Hematopoietic multipotent progenitor cell treated with erythropoietin and hydrocortisone succinate and interleukin-3 and kit ligand, for 6 days (in vitro differentiated cells): ENCODE measurements at places on chromosomes 2 and 18.
A peak's percentile ranks its signal among the peaks of the same experiment; 100 is the strongest.

DNA sequence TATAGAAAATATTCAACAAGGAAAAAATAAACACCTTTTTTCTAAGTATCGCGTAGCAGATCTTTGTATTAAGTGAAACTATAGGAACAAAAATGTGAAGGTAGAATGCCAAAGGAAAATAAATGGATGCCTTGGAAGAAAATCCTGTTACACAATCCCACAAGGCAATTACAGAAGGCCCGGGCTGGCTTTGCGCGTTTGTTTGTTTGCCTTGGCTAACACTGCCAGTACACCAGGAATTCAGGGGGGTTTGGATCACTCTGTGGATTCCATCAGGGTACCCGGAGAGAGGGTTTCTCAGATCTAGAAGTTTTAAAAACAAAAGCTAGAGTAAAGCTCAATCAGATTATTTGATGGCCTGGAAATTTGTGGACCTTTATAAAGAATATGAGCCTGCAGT, 478.3 kb downstream of the FBXO15 start:
- no peak for DNase-seq

DNA sequence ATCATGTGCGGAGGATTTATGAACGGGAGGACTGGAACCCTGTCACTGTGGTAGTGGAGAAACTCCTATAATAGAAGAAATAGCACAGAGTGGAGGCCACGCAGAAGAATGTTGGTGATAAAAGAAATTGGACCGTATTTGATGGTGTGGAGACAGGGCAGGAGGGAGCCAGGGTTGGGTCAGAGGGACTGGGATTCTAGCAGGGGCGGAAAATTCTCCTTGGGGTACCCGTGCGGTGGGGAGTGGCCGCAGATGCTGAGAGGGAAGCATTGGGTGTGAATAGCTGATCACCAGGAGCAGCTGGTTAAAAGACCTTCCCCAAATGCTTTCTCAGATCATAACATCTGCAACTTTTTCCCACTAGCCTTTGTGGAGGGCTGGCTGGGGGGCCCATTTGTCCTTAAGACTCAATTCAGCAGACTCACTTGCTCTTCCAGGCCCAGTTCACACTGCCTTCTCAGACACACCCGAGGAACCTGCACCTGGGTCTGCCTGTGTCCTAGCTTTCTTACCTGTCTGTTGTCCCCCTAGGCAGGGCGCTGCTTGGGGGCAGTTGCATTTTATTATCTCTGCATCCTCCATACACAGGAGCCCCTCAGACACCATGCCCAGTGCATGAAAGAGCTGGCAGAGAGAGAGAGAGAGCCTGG, 7.1 kb downstream of the SH3BP4 start:
- no peak for DNase-seq

DNA sequence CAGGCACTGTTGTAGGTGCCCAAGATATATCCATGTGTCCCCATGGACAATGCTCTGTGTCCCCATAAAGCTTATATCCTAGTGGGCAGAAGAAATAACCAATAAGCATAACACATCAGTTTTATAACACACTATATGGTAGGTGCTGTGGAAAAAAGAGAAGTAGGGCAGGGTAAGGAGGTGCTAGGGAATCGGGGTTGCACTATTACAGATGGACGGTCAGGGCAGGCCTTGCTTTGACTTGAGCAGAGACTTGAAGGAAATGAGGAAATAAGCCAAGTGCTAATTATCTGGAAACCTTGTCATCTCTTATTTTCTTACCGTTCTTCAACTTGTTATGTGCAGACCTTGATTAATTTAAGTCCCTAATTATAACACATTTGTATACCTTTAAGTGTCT, 82.0 kb downstream of the PHLPP1 start:
- peak; percentile 17 for DNase-seq

GRCh38 chr2:174059178-174059883, 94.2 kb upstream of the SP3 start:
- peak; percentile 77 for DNase-seq

- DNase-seq = no peak
Measured at GRCh38 chr2:209937893-209938292, 64.5 kb upstream of the RPE start.
